ENCODE measurements at places on chromosomes 2 and 18. TPM values are rescaled to one million over a fixed set of nuclear protein-coding genes. Genes with fewer than 3 reads are reported as not detected.

The ATP6V1B1 gene
- total RNA-seq: not detected

The GKN2 gene
- not detected for total RNA-seq

The ICA1L gene
- total RNA-seq: 7.8 TPM

The BIN1 gene
- 38.3 TPM for total RNA-seq

The OTOS gene
- total RNA-seq: not detected

The DSG1 gene
- total RNA-seq: not detected

The SNORC gene
- total RNA-seq: 1.2 TPM
